CD4-positive, alpha-beta T cell treated with Interleukin-4 for 4 hours (primary cell): ENCODE measurements at places on chromosomes 4 and X.

DNA sequence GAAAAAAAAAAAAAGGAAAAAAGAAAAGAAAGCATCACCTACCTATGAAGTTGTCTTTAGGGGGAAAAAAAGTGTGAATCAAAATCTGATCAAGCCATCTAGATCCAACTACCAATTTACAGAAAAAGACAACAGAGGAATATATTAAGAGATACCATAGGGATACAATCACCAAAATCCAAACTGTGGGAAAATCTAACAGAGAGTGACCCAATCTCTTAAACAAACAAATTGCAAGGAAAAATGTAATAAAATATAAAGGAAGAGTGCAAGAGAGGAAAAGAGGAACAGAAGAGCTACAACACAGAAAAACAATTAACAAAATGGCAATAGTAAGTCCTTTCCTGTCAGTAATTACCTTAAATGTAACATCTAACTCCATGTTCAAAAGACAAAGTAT lies 19.0 kb downstream of the THOC2 start:
- no peak for DNase-seq

GRCh38 chr4:118171381-118171780 lies 137.1 kb downstream of the NDST3 start:
- no peak for DNase-seq

GRCh38 chr4:145988628-145989027 lies 50.0 kb upstream of the ZNF827 start:
- DNase-seq = no peak

DNA sequence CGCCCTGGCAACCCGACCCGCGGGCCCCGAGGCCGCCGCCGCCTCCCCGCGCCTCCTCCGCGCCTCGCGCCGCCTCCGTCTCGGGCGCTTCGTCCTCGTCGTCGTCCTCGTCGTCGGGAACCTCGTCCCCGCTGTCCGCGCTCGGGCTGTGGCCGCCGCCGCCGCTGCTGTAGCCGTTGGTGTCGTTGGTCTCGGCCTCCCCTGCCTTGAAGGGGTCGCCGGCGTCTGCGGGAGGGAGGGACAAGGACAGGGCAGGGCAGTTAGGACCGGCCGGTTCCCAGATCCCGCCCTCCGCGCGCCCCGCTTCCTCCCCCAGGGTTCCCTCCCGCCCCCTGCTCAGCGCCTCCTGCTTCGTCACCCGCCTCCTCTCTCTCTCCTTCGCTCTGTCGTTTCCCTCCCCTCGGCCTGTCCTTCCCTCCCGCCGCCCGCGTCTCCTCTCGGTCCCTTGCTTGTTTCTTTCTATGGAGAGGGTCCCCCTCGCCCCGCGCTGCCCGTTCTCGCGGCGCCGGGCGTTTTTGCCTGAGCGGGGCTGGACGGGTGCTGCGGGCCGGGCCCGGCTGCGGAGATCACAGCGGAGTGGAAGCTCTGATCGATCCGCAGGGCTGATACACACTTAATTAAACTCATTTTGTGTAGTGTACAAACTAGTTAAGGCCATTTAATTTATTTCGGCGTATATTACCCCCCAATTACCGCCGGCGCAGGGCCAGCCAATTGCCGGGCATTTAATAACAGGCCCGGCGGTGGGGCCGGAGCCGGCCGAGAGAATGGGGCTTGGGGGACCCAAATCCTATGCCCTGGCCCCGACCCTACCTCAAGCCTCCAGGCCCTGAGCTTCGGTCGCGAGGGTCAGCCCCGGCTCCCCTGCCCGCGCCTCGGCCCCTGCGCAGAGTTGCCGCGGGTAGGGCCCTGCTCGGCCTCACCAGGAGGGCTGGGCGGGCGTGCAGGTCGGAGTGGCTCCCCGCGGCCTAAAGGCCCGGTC lies 2.4 kb downstream of the NKX1-1 start:
- no peak for DNase-seq

GRCh38 chr4:129474698-129475097 lies 378.7 kb downstream of the C4orf33 start:
- DNase-seq = no peak

DNA sequence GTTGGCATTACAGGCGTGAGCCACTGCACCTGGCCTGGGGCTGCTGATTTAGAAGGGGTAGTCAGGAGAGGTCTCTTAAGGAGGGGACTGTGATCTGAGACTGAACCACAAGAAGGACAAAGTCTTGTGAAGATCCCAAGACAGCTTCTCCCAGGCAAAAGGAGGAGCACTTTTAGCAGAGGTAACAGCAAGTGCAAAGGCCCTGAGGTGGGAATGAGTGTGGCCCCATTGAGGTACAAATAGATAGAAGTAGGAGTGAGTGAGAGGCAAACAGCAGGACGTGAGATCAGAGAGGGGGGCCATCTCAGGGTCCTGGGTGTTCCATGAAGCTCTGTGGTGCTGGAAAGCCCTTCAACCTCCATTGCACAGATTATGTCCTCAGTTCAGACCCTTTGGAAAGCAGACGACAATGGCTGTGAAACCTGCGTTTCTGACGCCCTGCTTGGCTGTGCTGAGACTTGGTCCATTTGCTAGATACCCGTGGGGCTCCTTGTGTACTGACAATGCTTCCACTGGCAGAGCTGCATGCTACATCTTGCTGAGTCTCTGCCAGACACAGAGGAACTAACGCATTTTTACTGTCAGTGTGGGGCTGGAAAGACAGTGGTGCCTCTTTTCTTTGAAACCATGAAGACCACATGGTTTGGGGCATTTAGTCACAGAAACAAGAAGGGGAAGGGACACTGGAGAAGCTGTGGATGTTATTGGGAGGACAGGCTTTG lies 1.3 kb upstream of the CCKAR start:
- DNase-seq = no peak

DNA sequence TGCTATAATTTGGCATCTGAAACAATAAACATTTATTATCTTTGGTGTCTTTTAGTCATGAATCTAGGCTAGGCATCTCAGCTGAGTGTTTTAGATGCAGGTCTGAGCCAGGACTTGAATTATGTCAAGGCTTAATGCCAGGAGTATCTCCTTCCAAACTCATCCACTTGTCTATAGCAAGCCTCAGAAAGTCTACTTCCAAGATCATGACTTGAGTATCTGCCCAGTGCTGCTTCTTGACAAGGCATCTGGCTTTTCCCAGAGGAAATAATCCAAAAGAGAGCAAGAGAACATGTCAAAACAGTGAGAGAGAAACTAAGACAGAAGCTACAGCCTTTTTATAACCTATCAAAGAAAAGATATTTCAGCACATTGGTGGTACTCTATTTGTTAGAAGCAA lies 1052.1 kb upstream of the PCDH10 start:
- DNase-seq = no peak

- no peak for DNase-seq
Observed at GRCh38 chr4:187666697-187667494, 328.7 kb upstream of the ZFP42 start.

GRCh38 chr4:18803781-18804180 lies 782.2 kb upstream of the LCORL start:
- no peak for DNase-seq

DNA sequence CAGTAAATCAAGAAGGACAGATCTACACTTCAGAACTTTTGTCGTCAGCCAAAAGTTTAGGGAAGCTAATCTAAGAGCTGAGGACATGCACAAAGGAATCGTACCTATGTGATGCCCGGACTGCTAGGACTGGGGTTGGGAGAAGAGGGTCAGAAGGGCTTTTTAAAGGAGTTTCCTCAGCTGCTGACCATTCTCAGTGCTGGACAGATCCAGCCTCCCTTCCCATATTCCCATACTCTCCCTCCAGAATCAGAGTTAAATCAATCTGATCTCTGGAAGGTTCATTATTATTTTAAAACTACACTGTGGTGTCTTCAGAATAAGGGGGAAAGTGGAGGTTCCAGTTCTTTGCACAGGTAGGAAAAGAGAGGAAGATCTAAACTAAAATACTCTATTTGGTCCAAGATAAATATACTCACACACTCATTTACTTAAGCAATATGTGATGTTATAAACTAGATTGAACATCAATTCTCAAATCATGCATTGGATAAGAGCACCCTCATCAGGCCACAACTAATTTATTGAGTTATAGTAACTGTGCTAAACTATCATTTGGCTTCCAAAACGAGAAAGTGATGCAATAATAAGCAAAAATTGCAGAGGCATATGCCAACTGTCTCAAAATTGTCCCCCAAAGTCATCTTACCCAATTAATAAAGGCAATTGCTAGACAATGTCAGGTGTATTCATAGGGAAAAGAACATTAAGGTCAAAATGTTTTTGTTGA lies 124.7 kb downstream of the HNRNPD start:
- no peak for DNase-seq

DNA sequence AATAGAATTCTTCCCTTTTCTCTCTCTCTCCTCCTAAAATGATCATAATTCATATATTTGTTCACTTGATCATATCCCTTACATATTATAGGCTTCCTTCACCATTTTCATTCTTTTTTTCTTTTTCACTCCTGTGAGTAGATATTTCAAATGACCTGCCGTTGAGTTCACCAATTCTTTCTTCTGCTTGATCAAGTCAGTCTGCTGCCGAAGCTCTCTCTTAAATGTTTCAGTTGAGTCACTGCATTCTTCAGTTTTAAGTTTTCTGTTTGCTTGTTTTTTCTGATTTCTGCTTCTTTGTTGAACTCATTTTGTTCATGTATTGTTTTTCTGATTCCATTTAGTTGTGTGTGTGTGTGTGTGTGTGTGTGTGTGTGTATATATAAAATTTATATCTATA lies 354.3 kb downstream of the GPAT3 start:
- no peak for DNase-seq

GRCh38 chr4:174135530-174135929 lies 147.9 kb downstream of the FBXO8 start:
- no peak for DNase-seq

DNA sequence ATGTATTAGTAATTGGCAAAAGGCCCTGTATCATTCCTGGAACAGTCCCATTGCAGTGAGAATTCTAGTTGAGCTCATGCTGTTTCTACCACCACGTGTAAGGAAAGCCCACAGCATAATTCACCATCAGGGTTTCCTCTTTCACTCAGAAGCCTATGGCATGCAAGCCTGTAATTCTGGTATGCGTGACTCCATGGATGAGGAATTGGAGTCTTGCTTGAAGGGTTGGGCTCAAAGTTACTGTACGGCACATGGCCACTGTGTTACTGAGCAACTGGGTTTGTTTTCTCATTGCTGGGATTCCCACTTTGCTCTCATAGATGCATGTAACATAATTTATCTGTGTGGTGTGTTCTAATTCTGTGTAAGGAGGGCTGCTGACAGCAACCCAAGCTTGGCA lies 132.3 kb upstream of the NR3C2 start:
- no peak for DNase-seq

DNA sequence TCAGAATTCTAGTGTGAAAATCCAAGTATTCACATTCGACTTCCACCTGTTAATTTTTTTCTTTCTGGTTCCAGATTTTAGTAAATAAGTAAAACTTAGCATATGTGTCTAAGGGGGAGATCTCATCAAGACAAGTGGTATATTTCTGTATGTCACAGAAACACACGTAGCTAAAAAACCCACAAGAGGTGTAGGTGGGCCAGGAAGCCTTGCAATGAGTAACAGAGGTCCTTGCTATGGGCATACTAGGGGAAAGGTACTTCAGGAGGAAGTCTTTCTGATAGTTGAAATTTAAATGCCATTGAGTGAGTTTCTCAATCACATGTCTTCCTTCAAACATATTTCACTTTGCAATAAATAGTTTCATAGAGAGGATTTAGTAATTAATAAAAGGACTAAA lies 315.8 kb downstream of the MID1IP1 start:
- DNase-seq = no peak
